ENCODE measurements at places on chromosomes 1 and 21. TPM values are rescaled to one million over a fixed set of nuclear protein-coding genes. Genes with fewer than 3 reads are reported as not detected.

Gene CELA3A
- not detected for polyA plus RNA-seq

Gene C1orf185
- polyA plus RNA-seq: not detected

Gene OLFML2B
- polyA plus RNA-seq: 0.13 TPM

Gene CLCA4
- not detected for polyA plus RNA-seq

Gene CD101
- 1.3 TPM for polyA plus RNA-seq

Gene PFDN2
- 255 TPM for polyA plus RNA-seq

Gene UBL4B
- not detected for polyA plus RNA-seq

Gene CACNA1S
- polyA plus RNA-seq: not detected

Gene SLAMF9
- polyA plus RNA-seq: 0.72 TPM

Gene PTPN7
- polyA plus RNA-seq: not detected

Gene MAP3K21
- 2.4 TPM for polyA plus RNA-seq

Gene GNAT2
- 0.04 TPM for polyA plus RNA-seq
